ENCODE measurements at places on chromosomes 7 and 10.

GRCh38 chr10:89351780-89352597 is 24.2 kb downstream of the IFIT3 start:
- DNase-seq: no peak

DNA sequence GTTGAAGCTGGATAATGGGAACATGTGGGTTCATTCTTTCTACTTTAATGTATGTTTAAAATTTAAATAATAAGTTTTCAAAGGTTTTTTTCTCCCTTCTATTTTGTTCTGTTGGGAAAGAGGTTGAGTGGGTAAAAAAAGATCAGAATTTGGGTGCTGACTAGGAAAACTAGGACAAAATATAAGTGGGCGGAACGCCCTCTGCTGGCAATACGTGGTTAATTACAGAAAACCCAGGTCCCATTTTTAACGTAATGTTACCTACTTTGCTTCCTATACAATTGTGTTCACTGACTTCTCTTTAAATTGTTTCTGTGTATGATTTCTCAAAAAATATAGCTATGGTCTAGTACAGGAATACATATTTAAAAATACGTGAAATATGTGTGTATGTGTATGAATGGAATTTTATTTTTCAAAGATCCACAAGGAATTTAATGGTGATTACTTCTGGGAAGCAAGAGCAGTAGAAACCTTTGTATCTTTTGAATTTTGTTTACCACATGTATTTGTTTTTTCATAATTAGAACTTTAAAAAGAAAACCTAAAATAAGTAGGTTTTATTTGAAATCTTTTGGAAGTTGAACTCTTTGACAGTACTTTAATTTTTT is 8.7 kb downstream of the ECD start:
- no peak for DNase-seq

GRCh38 chr10:12699781-12700556 is 301.5 kb downstream of the CCDC3 start:
- no peak for DNase-seq

GRCh38 chr10:71964743-71965515 is 734 bp downstream of the CHST3 start:
- DNase-seq: peak; percentile 38

GRCh38 chr7:44461387-44461786 is 29.1 kb downstream of the NUDCD3 start:
- DNase-seq: no peak

DNA sequence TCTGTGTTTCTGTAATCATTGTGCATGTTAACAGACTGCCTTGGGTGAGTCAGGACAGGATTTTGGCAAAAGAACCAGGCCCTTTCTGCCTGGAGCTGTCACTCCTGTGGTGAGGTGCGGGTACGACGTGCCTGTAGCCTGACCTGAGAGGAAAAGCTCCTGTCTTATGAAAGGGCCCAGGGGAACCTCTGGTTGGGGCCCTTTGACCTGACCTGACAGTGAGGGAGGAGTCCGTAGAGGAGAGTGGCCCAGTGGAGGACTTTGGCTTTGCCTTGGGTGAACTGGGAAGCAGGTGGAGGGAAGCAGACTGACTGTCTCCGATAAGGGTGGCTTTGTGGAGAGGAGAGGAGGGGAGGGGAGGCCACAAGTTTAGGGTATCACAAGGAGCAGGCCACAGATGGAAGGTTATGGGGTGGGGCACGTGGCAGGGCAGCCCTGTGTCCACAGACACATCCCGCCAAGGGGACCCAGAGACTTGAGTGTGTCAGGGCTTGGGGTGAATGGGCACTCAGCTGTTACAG is 6.9 kb downstream of the PFKP start:
- DNase-seq: no peak

- no peak for DNase-seq
Measured at GRCh38 chr10:6778992-6779701, 199.1 kb upstream of the PRKCQ start.

DNA sequence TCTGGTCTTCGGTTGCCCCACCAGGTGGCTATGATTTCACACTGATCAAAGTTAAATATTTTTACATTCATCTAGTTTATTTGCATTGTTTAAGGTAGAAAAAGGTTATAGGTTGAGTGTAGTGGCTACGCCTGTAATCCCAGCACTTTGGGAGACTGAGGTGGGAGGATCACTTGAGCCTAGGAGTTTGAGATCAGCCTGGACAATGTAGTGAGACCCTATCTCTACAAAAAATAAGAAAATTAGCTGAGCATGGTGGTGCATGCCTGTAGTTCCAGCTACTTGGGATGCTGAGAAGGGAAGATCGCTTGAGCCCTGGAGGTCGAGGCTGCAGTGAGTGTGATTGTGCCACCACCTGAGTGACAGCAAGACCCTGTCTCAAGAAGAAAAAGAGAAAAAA is 3.8 kb downstream of the CCM2 start:
- no peak for DNase-seq

DNA sequence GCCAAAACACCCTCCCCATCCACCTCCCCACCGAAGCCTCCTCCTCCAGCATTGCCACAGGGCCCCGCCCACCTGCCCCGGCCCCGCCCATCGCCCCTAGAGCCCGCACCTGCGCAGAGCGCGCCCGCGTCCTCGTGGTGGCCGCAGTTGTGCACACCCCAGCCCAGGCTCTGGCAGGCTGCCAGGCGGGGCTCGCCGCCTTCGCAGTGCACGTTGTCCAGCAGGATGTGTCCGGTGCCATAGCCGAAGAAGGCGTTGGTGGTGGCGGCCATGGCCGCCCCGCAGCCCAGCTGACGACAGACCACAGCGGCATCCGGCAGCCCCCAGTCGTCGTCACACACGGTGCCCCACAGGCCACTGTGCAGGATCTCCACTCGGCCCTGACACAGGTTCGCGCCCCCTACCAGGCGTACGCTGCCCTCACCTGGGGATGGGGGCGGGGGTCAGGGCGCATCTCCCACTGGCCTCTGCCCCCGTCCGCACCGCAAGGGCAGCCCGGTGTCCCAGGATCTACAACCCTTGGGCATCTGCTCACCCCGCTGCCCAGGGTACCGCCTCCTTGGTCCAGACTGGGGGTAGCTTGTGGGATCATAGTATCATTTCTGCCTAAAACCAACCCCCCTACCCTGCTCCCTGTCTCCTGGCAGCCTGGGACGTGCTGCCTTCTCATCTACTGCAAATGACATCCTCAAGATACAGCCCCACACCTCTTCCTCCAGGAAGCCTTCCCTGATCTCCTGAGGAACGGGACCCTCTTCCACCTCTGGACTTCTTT is 11.9 kb downstream of the SSC4D start:
- peak; percentile 72 for DNase-seq

- no peak for DNase-seq
Measured at GRCh38 chr10:22805304-22805703, 90.9 kb upstream of the PIP4K2A start.

DNA sequence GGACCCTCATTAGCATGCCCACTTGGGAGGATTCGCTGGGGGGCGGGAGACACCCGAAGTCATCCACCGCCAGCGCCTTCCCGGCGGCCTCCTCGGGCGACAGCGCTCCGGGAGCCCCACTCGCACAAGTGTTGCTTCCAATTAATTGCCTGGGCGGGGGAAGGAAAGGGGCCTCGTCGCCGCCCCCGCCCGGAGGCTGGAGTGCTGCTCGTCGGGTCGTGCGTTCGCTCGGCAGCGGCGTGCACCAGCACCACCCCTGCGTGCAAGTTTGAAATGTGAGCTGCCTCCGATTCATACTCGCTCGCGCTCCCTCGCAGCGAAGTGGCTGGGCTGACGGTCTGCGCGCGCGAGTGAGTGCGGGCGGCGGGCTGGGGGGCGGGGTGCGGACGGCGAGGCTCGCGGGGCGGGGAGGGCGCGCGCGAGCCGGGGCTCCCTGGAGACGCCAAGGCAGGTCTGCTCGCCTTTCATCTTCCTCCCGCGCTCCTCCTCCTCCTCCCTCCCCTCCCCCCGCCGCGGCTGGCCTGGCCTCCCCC is 104.6 kb upstream of the PPIF start:
- peak; percentile 56 for DNase-seq

DNA sequence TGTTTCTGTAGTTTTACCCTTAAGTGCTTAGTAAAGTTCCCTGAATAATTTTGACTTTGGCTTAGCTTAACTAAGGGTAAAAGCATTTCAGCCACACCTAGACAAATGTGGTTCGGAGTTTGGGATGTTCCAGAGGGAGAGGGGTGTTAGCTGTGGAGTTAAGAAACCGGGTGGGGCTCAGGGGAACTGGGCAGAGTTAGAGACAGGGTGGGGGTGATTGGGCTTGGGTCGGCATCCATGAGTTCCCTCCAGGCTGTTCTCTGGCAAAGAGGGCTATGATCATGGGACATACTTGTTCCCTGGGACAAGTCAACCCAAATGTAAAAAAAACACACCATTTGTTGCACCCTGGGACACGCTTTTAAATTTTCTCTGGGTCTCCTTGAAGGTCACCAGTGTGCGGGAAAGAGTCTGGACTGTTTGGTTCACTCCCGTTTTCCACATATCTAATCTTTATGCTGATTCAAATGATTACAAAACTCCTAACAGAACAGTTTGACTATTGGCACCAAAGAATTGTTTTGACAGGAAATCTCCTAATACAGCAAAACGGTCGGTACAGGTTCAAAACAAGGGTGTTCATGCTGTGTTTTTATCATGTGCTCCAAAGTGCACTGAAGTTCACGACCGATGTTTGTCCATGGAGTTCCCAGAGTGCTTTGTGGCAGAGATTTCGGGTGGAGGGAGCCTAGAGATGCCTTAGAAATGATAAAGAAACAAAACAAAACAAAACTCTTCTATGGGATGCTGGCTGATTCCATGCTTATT is 56.5 kb downstream of the PLXDC2 start:
- no peak for DNase-seq
